ENCODE measurements at places on chromosomes 3 and 15.

- DNase-seq = no peak
These were observed 13.5 kb downstream of the BFSP2 start for GRCh38 chr3:133413161-133414020.

DNA sequence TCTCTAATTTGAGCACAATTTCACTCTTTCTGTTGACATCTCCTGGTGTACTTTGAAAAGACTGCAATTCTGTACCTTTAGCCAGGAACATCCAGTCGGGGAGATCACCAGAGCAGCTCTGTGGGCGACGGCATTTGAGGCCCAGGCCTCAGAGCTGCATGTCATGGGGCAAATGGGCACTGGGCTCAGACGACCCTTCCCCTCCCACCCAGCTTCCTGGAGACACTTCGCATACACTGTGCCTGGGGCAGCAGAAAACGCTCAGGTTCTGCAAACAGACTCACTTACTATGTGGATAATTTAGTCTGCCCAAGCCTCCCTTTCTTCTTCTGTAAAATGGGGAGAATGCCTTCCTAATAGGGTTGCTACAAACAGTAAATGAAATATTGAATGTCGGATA lies 96.9 kb downstream of the HMG20A start:
- no peak for DNase-seq

DNA sequence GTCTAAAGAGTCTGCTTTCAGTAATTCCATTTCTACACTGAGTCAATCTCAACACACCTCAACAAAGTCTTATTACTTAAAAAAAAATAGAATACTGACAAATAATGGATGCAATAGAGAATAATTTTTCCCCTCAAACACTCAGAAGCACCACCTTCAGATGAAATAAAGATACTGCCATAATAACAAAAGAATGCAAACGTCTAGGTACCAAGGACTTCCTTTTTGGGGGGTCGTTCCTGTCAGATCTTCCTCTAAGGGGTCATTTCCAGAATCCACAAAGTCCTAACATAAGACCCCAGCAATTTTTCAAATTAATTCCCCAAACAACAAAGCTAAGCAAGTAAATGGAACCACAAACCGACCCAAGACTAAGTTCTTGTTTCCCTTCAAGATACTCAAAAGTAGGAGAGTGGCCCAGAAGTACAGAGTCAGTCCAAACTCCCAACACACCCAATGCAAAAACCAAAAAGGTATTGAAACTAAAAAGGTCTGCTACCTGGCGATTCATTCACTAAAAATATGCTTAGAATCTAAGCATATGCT lies 1.3 kb downstream of the RYK start:
- no peak for DNase-seq

GRCh38 chr15:93070132-93070531 lies 18.9 kb downstream of the RGMA start:
- DNase-seq = no peak

- DNase-seq = no peak
These were observed 518.9 kb downstream of the SHQ1 start for GRCh38 chr3:72329354-72329753.

GRCh38 chr3:134249935-134250716 lies 533 bp downstream of the RYK start:
- DNase-seq = no peak

- DNase-seq = no peak
These were observed 440.0 kb downstream of the PDCD6IP start for GRCh38 chr3:34238407-34238806.
